ENCODE measurements at places on chromosomes 3 and 15.

- no peak for DNase-seq
Observed at GRCh38 chr3:105863608-105864007, 5.2 kb downstream of the CBLB start.

DNA sequence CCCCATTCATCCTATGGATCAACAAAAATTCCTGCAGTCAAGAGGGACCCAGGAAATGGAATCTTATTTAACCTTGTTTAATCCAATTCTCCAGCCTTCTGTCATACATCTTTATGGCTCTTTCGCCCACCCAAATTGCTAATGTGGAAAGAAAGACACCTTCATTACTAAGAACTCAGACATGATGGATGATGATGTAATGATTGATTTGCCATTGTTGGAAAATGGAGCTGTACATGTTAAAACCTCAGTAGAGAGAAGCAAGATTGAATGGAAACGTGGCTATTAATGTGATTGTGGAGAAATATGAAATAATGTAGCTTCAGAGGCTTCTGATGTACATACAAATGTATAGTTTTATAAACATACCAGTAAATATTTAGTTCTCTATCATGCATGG, 15.7 kb upstream of the PTPRG start:
- no peak for DNase-seq

GRCh38 chr15:72887376-72887775, 103.8 kb upstream of the ADPGK start:
- no peak for DNase-seq

GRCh38 chr3:109161487-109162123, 25.1 kb downstream of the C3orf85 start:
- DNase-seq: no peak

DNA sequence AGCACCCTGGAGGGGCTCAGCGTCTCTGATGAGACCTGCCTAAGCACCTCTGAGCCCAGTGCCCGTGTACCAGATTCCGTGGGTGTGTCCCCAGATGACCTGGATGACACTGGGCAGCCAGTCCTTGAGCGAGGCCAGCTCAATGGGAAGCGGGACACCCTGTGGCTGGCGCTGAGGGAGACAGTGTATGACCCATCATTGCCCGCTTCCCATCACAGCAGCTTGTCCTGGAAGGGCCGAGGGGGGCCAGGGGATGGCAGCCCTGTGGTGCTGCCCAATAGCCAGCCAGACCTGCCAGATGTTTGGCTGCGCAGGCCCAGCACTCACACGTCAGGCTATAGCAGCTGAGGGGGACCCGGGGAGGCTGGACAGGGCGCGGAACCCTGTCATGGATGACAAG, 12.0 kb downstream of the DISP2 start:
- no peak for DNase-seq

GRCh38 chr3:135168822-135169221, 373.8 kb downstream of the EPHB1 start:
- no peak for DNase-seq

GRCh38 chr3:31462050-31462569, 70.6 kb upstream of the STT3B start:
- peak; percentile 91 for DNase-seq

DNA sequence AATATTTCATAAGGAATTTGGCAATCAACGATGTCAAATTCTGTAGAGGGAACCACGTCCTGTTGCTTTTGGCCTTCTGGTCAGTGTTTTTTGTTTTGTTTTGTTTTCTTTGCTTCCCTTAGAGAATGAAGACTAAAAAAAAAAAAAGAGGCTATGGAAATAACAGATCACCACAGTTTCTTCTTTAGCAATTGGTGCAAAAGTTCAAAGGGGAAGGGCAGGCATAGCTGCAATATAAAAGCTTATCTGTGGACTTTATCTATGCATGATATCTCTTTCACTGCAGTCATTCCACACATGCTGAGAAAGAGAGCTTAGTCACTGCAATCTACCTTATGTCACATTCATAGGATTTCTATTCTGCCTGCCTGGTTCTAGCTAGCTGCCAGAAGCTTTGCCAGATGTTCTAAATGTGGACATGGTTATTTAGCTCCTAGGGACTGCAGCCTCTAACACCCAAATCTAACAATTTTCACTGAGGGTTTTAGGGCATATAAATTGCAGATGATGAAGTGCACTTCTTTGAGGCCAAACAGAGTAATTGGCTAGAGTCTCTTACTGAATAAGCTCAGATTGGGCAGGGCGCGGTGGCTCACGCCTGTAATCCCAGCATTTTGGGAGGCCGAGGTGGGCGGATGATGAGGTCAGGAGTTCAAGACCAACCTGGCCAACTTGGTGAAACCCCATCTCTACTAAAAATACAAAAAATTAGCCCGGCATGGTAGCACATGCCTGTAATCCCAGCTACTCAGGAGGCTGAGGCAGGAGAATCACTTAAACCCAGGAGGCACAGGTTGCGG, 637.2 kb downstream of the NTRK3 start:
- DNase-seq: no peak

- DNase-seq: no peak
Observed at GRCh38 chr3:167941234-167941995, 154.3 kb downstream of the GOLIM4 start.

- DNase-seq: no peak
Observed at GRCh38 chr3:54963641-54964040, 35.8 kb upstream of the LRTM1 start.

- no peak for DNase-seq
Observed at GRCh38 chr3:4656626-4657328, 163.6 kb downstream of the ITPR1 start.

GRCh38 chr3:194620196-194620595, 13.0 kb downstream of the TMEM44 start:
- no peak for DNase-seq

- no peak for DNase-seq
Observed at GRCh38 chr3:172373912-172374311, 74.3 kb downstream of the GHSR start.

GRCh38 chr15:48627260-48627940, 18.1 kb downstream of the FBN1 start:
- no peak for DNase-seq

- no peak for DNase-seq
Observed at GRCh38 chr15:39165020-39165706, 415.7 kb upstream of the THBS1 start.

DNA sequence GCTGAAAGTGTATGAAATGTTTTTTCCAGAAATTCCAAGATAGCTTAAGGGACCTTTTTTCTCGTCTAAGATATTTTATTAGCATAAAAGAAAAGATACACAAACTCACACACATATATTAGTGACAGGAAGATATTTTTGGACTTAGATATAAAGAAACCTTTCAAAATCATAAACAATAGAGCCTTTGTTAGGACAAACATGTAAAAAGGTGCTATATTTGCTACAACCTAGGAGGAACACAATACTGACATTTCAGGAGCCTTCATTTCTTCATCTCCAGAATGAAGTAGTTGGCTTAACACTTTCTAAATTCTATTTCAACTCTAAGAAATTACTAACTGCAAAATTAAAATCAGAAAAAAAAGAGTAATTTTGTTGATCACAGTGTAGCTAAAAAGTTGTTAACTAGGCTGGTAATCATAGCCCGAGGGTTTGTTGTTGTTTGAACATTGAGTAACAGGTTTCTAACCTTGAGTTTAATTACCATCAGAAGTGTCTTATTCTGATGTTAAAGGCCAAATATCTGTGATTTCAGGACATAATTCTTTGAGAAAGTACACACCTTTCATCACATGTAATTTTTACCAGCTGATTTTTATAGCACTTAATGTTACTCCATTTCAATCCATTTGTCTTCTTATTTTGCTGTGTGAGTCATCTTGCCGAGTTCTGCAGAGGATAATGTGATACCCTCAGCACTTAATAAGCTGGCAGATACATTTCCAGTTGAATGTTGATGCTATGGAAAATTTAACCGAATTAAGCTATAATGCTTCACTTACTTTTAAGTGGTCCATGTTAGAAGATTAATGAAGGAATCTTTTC, 97.3 kb downstream of the MBNL1 start:
- no peak for DNase-seq

DNA sequence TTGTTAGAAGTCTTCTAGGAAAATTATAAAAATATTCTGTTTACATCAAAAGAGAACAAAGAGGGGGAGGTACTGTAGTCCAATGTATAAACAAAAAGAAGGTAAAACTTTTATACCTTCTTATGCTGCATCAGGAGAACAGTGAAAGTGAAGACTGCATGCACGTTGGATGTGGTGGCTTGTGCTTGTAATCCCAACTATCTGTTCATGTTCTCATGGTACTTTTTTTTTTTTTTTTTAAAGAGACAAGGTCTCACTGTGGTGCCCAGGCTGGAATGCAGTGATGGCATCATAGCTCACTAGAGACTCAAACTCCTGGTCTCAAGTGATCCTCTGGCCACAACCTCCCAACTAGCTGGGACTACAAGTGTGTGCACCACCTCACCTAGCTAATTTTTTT, 4.2 kb downstream of the SEC62 start:
- DNase-seq: no peak

- no peak for DNase-seq
Observed at GRCh38 chr3:25823314-25823713, 33.4 kb downstream of the OXSM start.

DNA sequence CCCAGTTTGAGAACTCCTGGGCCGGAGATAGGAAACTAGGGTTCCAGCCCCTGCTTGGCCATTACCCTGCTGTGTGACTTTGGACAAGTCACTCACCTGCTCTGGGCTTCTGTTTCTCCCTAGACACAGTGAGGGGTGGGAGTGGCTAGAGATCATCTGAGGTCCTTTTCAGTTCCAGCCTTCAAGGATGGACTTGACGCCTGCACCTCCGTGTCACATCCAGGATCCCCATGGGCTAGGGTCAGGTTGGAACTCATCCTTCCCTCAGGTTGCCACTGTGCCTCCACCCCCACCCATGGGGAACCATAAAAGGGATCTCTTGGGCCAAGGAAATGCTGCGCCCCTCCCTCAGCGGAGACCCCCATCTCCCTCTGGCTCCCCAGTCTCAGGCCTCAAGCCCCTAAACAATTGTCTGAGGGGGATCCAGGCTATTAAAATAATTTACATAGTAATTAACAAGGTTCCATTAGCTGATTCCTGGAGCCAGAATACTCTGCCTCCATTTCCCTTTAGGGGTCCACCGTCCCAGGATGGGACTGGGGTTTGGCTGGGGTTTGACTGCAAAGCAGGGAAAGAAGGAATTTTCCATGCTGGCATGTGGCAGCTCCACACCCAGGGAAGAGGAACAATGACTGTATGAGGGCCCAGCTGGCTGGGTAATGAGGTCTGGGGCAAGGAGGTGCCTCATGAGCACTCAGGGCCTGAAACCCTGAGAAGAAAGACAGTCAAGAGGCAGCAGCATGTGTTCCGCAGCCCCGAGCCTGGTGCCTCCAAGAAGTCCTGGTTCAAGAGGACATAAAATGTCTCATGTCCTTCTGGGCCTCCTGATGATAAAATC, 177.7 kb downstream of the SMAD6 start:
- DNase-seq: no peak

DNA sequence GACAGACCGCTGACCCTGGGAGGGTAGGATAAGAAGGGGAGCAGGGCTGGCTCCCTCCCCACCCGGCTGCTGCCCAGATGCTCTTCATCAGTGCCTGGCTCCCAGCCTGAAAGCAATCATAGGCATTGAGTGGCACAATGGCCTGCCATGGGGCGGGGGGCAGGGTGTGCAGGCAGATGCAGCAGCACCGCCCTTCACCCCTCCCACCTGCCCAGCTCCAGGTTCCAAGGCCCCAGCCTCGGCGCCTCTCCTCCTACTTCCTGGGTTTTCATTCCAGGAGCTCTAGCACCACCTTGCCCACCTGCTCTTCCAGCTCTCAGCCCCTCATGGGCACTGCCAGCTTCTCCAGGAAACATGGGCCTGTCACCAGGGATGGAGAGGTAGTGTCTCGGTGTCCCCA, 101.7 kb downstream of the MEGF11 start:
- DNase-seq: no peak

- no peak for DNase-seq
Observed at GRCh38 chr3:197598404-197598980, 42.7 kb upstream of the BDH1 start.

DNA sequence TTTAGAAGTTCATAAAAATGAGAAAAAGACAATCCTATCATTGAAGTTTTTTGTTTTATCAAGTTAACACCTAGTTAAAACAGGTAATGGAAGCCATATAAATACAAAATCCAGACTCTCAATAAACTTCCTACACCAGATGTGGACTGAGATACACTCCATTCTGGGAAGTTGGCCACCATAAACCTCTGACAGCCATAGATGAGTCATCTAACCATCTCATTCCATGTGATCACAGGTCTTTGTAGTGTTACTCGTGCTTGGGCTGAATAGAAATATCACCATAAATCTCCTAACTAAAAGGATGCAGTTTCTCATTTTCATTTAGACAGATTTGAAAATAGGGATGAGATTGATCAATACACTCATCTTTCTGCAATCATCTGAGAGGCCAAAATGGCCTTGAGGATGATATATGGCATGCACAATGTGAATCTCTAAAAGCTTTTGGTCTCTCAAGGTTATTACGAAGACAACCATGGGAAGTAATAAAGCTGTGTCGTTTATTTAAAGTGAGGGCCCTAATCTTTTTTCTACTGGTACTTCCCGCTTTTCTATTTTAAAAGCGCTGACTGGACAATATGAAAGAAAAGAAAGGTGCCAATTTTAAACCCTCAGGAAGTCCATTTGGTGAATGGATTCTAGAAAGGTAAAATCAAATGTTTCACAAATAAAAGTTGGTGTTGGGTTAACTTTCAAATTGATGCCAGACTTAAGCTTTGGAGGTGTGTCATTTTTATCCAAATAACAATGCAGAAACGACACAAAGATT, 155.5 kb downstream of the POLR2M start:
- no peak for DNase-seq

DNA sequence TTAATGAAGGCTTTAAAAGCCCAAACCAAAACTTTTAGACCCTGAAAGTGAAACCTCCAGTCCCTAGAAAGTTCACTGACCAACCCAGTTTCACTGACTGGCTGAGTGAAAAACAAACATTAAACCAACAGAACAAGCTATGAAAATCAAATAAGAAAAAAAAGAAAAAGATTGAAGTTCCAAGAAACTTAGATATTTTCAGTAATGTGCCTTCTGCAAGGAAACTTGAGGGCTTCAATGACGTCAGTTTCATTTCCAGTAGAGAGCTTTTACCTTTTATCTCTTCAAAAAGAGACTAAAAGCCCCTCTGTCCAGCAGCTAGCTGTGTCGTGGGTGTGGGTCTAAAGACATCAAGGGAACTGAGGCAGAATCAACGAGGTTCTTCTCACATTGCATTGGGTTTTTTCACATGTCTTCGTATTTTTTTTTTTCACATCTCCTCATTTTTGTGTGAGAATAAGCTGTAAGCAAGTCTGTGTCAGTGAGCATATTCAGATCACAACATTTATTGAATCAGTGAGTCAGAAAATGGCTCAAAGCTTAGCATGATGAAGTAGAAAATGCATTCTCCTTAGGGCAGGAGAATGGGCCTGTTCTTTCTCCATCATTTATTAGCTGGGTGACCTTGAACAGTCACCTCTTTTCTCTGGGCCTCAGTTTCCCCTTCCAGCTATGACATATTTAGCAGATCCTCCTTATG, 54.8 kb upstream of the BCL6 start:
- no peak for DNase-seq

GRCh38 chr3:42711491-42712343, 9.1 kb upstream of the HHATL start:
- DNase-seq: no peak

- no peak for DNase-seq
Observed at GRCh38 chr3:188571531-188572095, 417.7 kb downstream of the LPP start.

GRCh38 chr3:48427630-48427962, 2.3 kb downstream of the PLXNB1 start:
- no peak for DNase-seq
